ENCODE measurements at places on chromosomes 2 and 18.
A peak's percentile ranks its signal among the peaks of the same experiment; 100 is the strongest.

- no peak for DNase-seq
Measured at GRCh38 chr2:16881122-16881521, 215.5 kb upstream of the CYRIA start.

GRCh38 chr2:127887082-127887775 is 1.5 kb upstream of the AMMECR1L start:
- no peak for DNase-seq

GRCh38 chr2:47249157-47249900 is 94.2 kb upstream of the STPG4 start:
- peak; percentile 9 for DNase-seq

DNA sequence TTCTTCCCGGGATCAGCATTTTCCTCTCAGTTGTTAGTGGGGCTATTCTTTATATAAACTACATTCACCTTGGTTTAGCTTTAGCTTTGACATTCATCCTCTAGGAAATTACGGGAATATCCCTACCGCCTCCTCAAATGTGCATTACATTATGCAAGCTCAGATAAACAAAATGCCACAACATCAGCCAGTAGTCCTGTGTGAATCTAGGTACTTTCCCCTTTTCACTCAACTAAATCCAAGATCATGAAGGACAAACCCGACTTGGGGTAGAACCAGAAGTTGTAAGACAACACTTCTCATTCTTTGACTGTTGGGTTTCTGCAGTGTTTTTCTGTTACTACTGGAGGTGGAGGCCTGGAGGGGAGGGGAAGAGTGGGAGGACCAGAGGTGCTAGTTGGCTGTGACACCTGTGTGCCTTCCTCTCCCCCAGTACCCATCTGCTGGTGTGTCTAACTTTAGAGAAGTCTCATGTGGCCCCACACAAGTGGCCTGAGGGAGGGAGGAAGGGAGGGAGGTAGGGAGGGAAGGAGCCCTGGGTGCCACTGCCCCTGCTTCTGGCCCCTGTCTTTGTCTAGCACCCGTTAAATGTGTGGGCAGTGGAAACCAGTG is 84.8 kb upstream of the BCL2L11 start:
- no peak for DNase-seq

- DNase-seq, result no peak
Measured at GRCh38 chr18:64244571-64244970, 95.7 kb upstream of the LINC00305 start.

DNA sequence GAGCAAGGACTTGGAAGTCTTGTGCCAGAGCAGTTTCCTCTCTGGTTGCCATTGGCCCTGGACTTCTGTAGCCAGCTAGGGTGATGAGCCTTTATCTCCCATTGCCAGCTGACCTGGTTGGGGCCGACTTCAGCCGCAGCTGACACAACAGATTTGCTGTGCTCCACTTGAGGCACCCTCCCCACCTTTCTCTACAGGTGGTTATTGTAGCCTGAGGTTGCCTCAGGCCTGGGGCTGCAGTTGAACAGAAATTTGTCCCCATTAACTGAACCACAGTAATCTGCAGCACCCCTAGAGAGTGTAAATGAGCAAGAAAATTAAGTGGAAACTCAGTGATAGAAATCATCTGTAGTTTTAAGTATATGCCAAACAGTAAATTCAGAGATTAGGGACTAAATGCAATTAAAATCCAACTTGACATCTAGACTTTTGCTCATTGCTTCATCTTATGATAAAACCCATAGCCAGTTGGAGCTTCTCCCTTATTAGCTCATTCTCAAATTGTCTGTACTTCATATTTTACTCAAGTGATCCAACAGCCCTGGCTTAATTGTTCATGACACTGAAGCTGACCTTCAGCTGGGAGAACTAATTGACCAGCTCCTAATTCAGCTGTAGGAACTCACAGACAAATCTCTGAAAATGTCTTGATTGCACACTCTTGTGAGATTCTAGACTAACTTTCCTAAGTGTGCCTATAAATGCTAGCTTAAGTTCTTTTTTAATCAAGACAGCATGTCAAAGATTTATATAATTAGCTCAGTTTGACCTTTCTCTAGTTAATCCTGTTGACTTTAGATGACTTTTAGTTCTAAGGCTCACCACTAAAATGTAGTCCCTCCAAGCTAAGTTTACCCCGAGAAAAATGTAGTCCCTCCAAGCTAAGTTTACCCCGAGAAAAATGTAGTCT is 48.9 kb downstream of the COPS8 start:
- DNase-seq, result no peak

- DNase-seq, result no peak
Measured at GRCh38 chr18:30527226-30527625, 515.3 kb downstream of the DSC3 start.

DNA sequence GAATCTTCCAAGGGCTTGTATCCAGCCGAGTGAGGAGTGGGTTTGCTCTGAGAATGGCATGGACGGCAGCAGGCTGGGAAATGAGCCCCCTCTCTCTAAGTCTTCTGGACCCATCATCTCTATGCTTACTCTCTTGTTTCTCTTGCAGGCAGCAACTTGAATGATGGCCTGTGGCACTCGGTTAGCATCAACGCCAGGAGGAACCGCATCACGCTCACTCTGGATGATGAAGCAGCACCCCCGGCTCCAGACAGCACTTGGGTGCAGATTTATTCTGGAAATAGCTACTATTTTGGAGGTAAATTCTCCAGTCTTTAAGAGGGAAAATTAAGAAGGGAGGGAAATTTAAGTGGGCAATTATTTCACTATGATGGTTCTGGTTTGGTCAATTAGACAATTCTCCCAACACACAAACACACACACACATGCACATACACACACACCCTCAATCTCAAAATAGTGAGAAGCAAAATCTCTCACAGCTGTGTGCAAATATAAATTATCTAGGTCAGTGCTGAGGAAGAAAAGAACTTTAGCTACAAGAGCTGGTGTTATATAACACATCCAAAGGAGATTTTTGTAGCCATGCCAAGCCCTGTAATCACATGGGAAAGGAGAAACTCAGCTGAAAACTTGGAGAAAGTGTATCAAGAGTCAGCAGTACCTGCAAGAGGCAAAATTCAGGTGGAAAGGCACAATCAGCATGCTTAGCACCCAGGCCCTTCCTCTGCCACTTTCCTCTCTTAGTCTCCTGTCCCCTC is 499.2 kb downstream of the CNTNAP5 start:
- no peak for DNase-seq

DNA sequence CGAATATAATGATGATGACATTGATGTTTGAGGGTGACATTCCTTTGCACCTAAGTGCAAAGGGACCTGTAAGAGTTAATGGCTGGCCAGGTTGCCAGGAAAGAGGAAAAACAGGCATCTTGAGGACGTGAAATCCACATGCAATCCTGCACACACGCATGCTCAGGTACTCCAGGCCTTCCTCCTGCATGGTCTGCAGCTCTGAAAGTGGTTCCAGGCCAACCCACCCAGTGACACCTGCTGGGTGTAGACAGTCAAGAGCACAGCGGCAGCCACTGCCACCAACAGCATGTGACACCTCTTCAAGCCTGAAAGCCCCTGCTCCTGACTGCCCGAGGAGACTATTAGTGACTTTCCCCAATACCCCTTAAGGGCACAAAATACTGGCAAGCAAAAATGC is 101.6 kb downstream of the PIEZO2 start:
- no peak for DNase-seq

GRCh38 chr2:235391921-235392615 is 101.8 kb upstream of the AGAP1 start:
- no peak for DNase-seq

GRCh38 chr18:62974928-62975675 is 259.8 kb downstream of the PHLPP1 start:
- DNase-seq, result no peak

DNA sequence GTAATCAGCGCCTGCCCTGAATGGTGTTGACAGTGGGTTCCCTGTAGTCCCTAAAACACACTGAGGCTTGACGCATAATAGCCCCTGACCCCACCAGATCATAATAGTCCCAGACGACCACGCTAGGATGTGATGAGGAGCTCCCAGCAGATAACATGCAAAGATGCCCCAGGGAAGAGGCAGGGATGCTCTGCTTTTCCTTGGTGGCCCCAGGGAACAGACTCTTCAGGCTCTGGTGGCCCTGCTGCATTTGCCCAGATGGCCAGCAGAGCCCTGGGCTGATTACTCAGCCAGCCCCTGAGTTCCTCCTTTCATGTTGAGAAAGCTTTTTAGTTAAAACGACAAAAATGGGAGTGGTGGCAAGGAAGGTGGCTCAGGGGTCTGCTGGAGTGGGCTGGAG is 5.9 kb upstream of the NCKAP5 start:
- DNase-seq, result no peak

DNA sequence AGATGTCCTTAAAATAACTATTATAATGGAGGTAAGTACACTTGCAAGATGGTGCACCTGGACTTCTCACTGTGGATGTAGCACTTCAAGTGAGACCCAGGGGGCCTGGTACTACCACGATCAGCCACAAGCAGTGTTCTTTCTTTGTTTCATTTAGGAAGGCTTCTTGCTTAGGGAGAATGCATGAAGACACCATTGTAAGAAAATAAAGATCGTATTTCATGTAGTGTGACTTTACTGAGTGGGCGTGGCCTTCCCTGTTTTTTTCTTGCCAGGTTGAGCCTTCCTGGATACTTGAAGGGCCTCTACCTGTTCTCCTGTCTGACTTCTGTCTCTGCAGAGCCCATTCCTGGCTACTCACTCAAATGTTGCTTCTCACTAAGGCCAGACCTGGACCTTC is 615.6 kb upstream of the SOX11 start:
- DNase-seq, result no peak

DNA sequence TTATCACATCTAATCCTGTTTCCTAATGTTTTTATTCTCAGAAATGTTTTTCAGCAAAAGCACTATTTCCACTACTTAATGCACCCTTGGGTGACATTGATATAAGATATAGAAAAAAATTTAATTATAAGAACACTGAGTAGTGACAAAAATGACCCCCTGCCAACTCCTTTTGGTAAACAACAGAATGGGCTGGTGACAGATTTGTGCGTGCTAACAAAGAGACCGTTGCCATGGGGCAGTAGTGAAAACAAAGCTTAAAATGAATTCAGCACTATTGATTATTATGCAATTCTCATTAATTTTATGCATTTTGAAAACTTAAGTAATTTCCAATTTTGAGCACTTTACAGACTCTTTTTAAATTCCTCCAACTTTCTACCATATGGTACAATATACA is 33.1 kb downstream of the RDH14 start:
- no peak for DNase-seq

- DNase-seq, result no peak
Measured at GRCh38 chr2:26284132-26284531, 39.4 kb downstream of the HADHB start.

- no peak for DNase-seq
Measured at GRCh38 chr18:37578182-37578678, 12.6 kb upstream of the CELF4 start.

GRCh38 chr2:121356058-121356640 is 71.1 kb upstream of the TFCP2L1 start:
- DNase-seq, result peak; percentile 66

DNA sequence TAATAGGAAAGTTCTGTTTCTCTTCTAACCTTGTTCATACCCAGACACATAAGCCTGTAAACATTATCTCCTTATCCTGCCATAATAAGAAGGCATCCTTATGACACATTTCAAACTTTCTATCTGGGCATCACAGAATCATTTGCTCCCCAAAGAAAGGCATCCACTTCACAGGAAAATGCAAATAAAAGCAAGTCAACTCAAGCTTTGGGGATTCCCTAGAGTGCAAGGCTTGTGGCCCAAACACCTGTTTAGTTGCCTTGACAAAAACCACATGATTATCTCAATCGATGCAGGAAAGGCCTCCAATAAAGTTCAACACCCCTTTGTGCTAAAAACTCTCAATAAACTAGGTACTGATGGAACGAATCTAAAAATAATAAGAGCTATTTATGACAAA is 195.7 kb upstream of the GALNT5 start:
- DNase-seq, result no peak

GRCh38 chr2:234203135-234203984 is 152.9 kb downstream of the SPP2 start:
- DNase-seq, result no peak

- no peak for DNase-seq
Measured at GRCh38 chr2:106124905-106125549, 69.1 kb downstream of the UXS1 start.

- DNase-seq, result peak; percentile 25
Measured at GRCh38 chr18:61893309-61893970, 633 bp upstream of the RNF152 start.

DNA sequence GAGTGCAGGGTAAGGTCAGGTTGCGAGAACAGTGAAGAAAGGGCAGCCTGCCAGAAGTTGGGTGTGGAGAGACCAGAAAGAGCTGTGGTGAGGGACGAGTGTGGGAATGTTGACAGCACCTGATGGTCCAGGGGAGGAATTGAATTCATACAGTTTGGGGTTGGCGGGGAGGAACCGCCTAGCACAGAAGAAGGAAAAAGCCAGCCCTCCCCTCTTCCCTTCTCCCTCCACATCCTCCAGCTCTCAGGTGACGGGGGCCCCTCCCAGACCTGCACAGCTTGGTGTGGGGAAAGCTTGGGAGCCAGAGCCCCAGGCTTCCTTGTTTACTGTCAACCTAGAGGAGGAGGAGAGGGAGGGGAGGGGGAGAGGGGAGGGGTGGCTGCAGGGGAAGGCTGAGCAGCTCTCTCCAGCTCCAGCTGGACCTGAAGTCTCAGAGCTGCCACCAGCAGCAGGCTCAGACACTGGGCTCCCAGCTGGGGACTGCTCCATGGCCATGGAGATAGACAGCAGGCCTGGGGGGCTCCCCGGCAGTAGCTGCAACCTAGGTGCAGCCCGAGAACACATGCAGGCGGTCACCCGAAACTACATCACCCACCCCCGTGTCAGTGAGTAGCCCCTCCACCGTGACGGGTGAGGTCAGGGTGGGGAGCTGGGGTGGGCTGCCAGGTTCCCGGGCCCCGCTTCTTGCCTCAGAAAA is at the start of gene ATP6V1B1:
ATP6V1B1 (plus strand) TSS at position 433 of the 697 bp plus-strand sequence; CDS start at position 488, 55 bp downstream.
- no peak for DNase-seq

GRCh38 chr18:2304378-2305175 is 266.7 kb downstream of the METTL4 start:
- DNase-seq, result peak; percentile 8

DNA sequence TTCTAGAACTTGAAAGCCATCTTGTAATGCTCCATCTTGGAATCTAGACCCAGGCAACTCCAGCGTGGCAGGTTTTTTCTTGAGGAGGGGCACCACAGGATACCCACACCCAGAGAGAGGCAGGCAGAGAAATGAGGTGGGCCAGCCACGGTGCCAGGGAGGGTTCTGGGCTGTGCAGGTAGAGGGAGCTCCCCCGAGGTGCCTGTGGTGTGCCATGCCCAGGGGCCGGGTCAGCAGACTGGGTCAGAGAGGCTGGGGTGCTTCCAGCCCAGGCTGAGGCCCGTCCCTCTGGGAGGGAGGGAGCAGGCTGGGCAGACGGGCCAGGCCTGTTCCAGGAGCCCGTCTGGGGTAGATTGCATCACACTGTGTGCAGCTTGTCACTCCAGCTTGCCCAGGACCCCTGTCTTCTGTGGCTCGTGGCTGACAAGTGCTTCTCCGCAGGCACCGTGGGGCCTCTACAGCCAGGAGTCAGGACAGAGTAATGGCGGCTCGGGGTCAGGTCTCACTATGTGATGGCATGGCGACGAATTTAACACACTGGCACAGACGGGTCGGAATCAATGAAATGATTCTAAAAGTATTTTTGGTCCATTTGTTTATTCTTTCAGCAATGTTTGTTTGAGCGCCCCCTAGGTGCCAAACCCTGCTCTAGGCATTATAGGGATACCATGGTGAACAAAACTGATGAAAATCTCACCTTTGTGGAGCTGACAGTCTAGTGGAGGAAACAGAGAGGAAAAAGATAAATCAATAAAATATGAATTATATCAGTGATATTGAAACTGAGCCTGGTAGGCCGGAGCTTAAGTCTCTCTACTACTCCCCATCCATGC is 144.0 kb downstream of the ACOXL start:
- no peak for DNase-seq
